Aorta (tissue), 5 donors: ENCODE measurements at places on chromosomes 3 and 15.

DNA sequence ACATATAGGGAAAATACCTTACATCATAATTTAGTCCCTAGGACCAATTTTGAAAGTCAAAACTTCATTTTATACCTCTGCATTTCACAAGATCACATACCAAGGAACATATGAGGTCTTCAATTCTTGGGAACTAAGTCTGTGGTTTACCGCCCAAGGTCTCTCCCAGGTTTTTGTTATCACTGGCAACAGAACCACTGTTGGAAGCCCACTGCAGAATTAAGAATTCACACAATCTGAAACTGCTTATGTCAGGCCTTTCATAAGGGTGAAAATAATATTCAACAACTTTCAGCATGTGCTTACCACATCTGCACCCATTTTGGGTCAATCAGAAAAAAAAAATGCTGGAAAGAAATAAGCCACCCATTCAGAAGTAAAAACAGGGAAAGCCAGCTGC lies 107.2 kb upstream of the MME start:
- H3K4me3 ChIP-seq: no peak overlapping the region
- H3K27ac ChIP-seq: no peak overlapping the region
- H3K36me3 ChIP-seq: no peaks in the 10 kb centered on the region
- no peaks in the 10 kb centered on the region for H3K4me1 ChIP-seq
- no peaks in the 10 kb centered on the region for H3K27me3 ChIP-seq

- H3K4me1 ChIP-seq: no peaks in the 10 kb centered on the region
- H3K27ac ChIP-seq: no peak overlapping the region
- no peaks in the 10 kb centered on the region for H3K27me3 ChIP-seq
- peak; percentile 12 for DNase-seq
Measured at GRCh38 chr15:40789999-40790398, 16.9 kb upstream of the ZFYVE19 start.

GRCh38 chr3:89635137-89635536 lies 527.7 kb downstream of the EPHA3 start:
- DNase-seq: no peak
- no peaks in the 10 kb centered on the region for H3K36me3 ChIP-seq
- no peaks in the 10 kb centered on the region for H3K27me3 ChIP-seq

- no peak overlapping the region for H3K27ac ChIP-seq
- DNase-seq: no peak
- no peaks in the 10 kb centered on the region for H3K27me3 ChIP-seq
Measured at GRCh38 chr3:63352008-63352279, 73.8 kb downstream of the SYNPR start.

GRCh38 chr3:63980019-63980418 lies 43.3 kb downstream of the PSMD6 start:
- no peak overlapping the region for H3K4me3 ChIP-seq
- DNase-seq: no peak
- H3K27ac ChIP-seq: no peak overlapping the region
- no peaks in the 10 kb centered on the region for H3K27me3 ChIP-seq

GRCh38 chr15:73305331-73306211 lies 63.2 kb downstream of the HCN4 start:
- no peak overlapping the region for H3K4me3 ChIP-seq
- H3K36me3 ChIP-seq: peaks cover 20% of the 10 kb centered on the region
- no peaks in the 10 kb centered on the region for H3K4me1 ChIP-seq
- no peaks in the 10 kb centered on the region for H3K27me3 ChIP-seq

- H3K36me3 ChIP-seq: no peaks in the 10 kb centered on the region
- H3K27me3 ChIP-seq: no peaks in the 10 kb centered on the region
- DNase-seq: no peak
- H3K4me3 ChIP-seq: no peak overlapping the region
- H3K27ac ChIP-seq: no peak overlapping the region
- no peaks in the 10 kb centered on the region for H3K4me1 ChIP-seq
Measured at GRCh38 chr3:51373658-51374421, 11.3 kb upstream of the MANF start.

GRCh38 chr3:169240786-169241486 lies 422.6 kb downstream of the MECOM start:
- no peaks in the 10 kb centered on the region for H3K36me3 ChIP-seq
- no peak for DNase-seq
- H3K4me3 ChIP-seq: no peak overlapping the region
- H3K27me3 ChIP-seq: no peaks in the 10 kb centered on the region
- H3K27ac ChIP-seq: peak overlapping the region; percentile 6

GRCh38 chr3:119300991-119301391 lies 6.8 kb downstream of the ARHGAP31 start:
- H3K27ac ChIP-seq: no peak overlapping the region
- no peak for DNase-seq
- H3K4me3 ChIP-seq: no peak overlapping the region

DNA sequence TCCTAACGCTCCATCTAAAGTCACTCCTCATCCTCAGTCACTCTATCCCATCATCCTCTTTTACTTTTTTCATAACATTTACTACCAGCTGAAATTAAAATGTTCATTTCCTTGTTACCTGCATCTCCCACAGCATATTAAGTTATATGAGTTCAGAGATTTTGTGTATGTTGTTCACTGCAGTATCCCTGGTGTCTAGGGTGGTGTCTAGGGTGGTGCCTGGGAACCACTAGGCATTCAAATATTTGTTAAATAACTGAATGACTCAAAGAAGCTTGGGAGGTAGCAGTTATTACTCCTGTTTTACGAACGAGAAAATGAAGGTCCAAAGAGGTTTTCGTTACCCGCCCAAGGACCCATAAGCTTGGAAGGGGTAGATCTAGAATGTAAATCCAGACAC lies 1.9 kb upstream of the C3orf49 start:
- DNase-seq: no peak
- H3K36me3 ChIP-seq: no peaks in the 10 kb centered on the region
- H3K4me1 ChIP-seq: no peaks in the 10 kb centered on the region
- H3K4me3 ChIP-seq: no peak overlapping the region

- no peak for DNase-seq
- peaks cover 3% of the 10 kb centered on the region for H3K36me3 ChIP-seq
- H3K4me3 ChIP-seq: no peak overlapping the region
- no peaks in the 10 kb centered on the region for H3K4me1 ChIP-seq
- no peaks in the 10 kb centered on the region for H3K27me3 ChIP-seq
Measured at GRCh38 chr15:51447855-51448621, 106.6 kb downstream of the GLDN start.

GRCh38 chr3:138474163-138474562 lies 39.7 kb downstream of the ESYT3 start:
- no peaks in the 10 kb centered on the region for H3K36me3 ChIP-seq
- no peak overlapping the region for H3K4me3 ChIP-seq
- peak; percentile 71 for DNase-seq
- H3K4me1 ChIP-seq: peaks cover 4% of the 10 kb centered on the region
- H3K27ac ChIP-seq: no peak overlapping the region

- H3K4me3 ChIP-seq: no peak within 1 kb of the TSS
- no peaks in the 10 kb centered on the region for H3K27me3 ChIP-seq
- no peak for DNase-seq
- no peaks in the 10 kb centered on the region for H3K4me1 ChIP-seq
- no peak within 1 kb of the TSS for H3K27ac ChIP-seq
Measured at GRCh38 chr3:98035208-98035607, at the start of gene GABRR3. TSS of gene GABRR3 (minus strand) at chr3:98035315. CDS start at chr3:98034987, 328 bp downstream.

GRCh38 chr15:66675446-66675845 lies 26.6 kb upstream of the SMAD6 start:
- no peak for DNase-seq
- H3K27ac ChIP-seq: no peak overlapping the region
- H3K4me3 ChIP-seq: no peak overlapping the region
- H3K4me1 ChIP-seq: no peaks in the 10 kb centered on the region
- H3K27me3 ChIP-seq: no peaks in the 10 kb centered on the region

DNA sequence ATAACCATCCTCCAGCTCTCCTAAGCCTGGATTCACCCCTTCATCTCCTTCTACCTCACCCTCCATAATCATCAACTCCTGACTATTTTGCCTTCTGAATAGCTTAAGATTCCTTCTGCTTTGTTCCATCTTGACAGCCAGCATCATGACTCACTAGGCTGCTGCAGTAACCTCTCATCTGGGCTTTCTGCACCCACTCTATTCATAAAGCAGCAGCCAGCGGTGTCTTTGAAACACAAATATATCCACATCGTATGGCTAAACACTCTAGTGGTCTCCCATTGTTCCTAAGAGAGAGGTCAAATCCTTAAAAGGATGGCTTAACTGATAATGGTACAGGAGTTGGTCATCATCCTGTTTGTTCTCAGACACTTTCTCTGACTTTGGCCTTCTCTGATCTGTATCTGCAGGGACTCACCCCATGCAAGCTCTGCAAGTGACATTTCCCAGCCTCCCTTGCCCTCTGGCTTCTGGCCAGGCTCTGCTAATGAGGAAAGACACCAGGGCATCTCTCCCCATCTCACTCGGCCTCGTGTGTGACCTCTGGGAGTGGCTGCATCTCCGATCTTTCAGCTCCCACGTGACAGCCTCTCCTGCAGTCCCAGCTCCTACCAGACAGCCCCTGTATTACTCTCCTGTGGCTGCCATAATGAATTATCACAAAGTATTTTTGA lies 6.2 kb downstream of the GRK7 start:
- H3K36me3 ChIP-seq: no peaks in the 10 kb centered on the region
- H3K4me3 ChIP-seq: no peak overlapping the region
- no peaks in the 10 kb centered on the region for H3K27me3 ChIP-seq
- H3K27ac ChIP-seq: no peak overlapping the region
- DNase-seq: no peak

DNA sequence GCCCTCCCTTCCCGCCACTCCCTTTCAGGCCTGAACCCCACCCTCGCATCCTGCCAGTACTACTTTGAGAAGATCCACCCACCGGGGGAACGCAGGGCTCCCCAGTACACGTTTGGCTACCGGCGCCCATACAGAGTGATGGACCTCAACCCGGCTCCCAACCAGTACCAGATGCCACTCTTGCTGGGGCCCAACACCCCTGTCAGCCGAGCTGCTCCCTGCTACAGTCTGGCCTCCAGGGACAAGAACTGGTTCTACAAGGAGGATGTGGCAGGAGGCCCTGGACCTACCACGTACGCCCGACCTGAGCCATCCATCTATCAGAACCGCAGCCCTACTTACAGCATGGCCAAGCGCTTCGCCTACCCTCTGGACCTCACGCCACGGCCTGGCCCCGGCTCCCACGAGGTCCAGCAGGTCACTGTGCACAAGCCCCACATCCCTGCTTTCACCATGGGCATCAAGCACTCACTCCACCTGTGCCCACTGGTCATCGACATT lies 14.4 kb upstream of the CSPG4 start:
- no peaks in the 10 kb centered on the region for H3K27me3 ChIP-seq
- H3K4me3 ChIP-seq: no peak overlapping the region
- H3K4me1 ChIP-seq: no peaks in the 10 kb centered on the region
- DNase-seq: peak; percentile 69
- H3K27ac ChIP-seq: no peak overlapping the region
- no peaks in the 10 kb centered on the region for H3K36me3 ChIP-seq

DNA sequence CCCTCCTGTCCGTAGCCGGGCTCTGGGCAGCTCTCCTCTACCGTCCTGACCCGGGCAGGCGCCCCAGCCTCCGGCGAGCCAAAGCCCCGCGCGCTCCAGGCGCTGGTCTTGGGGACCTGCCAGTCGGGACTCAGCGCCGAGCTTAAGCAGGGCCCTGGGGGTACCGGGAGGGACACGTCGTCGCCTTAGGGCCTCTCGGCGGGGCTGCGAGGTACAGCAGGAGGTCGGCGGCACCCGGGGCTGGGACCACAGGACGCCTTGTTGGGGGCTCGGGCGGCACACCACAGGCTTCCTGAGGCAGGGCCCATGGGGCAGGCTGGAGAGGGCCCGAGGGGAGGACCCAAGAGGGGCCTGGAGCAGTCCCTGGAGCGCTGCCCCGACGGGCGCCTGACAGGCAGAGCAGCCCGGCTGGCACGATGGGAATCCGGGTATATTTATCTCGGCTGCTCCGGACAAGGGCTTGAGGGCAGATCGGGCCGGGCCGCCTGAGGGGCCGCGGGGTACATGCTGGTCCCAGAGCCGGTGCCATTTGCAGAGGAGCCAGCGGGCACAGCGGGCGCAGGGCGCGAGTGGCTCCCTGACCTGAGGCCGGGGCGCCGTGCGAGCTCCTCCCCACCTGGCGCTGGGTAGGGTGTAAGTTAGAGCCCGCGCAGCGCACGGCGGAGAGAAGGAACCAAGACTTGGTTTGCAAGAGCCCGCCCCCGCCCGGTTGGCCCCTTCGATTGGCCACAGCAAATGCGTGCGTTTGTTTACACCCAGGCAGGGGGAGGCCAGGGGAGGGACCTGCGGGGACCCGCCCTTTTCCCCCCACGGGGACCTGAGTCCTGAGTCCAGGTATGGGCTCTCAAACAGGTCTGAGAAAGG lies 574 bp downstream of the SLC38A3 start:
- DNase-seq: no peak
- H3K4me1 ChIP-seq: no peaks in the 10 kb centered on the region
- no peak overlapping the region for H3K27ac ChIP-seq
- no peaks in the 10 kb centered on the region for H3K27me3 ChIP-seq
- peak overlapping the region; percentile 6 for H3K4me3 ChIP-seq
- no peaks in the 10 kb centered on the region for H3K36me3 ChIP-seq

DNA sequence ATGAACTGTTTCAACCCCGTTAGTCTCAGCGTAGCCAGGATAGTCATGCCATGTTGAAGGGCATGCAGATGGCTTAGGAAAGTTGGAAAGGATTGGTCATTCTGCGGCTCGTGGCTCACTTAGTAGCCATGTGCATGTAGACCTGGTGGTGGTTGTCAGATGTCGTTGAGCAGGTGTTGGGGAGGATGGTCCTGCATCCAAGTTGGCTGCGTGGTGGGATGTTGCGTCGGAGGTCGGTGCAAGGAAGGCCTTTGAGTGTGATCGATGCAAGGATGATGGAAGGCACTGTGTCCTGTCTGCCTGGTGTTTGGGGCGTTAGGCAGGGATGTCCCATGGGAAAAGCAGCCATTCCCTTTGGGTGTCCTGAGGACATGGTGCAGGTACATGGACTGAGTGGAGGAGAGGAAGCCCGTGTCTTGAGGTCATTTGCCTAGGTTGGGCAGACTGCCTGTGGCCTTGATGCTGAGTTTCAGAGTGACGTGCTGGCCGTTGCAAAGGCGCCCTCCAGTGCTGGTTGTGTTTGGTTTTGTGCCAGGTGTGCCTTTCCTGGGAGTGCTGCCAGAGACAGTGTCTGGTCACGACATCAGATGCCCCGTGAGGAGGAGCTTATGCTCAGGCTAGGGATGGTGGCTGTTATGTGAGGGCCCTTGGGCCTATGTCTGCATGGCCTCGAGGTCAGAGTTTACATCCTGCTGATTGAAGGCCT lies 103.4 kb downstream of the SNRPN start:
- H3K27ac ChIP-seq: no peak overlapping the region
- H3K4me3 ChIP-seq: no peak overlapping the region
- no peak for DNase-seq
- no peaks in the 10 kb centered on the region for H3K27me3 ChIP-seq
- H3K4me1 ChIP-seq: no peaks in the 10 kb centered on the region

GRCh38 chr3:119401069-119401468 lies 62.3 kb downstream of the TMEM39A start:
- H3K4me1 ChIP-seq: no peaks in the 10 kb centered on the region
- no peak overlapping the region for H3K27ac ChIP-seq
- no peaks in the 10 kb centered on the region for H3K27me3 ChIP-seq
- no peaks in the 10 kb centered on the region for H3K36me3 ChIP-seq
- no peak overlapping the region for H3K4me3 ChIP-seq
